IMR-90 (cell line): ENCODE measurements at places on chromosomes 12 and 14.

DNA sequence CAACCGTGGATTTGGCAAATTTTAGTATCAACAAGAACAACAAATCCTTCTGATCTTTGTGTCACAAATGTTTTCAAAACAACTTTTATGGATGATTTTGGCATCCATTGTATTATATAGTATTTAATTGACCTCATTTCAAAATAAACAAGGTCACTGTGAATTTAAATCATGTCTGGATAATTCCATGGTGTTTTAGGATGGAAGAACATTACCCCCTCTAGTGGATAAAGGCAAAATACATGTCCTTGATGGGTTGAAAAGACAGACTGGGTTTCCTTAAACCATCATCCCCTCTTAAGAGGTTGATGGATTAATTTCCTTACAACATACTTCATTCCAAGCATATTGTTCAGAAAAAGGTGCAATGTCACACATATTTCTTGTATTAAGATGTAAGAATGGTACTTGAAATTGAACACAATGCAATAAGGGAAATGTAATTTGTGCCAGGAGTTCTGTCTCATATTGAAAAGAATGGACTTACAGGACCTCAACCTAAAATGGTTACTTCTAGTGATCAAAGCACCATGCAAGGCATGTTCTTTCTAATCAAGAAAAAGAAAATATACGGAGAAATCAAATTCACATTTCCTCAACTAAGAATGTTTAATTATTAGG lies 352.0 kb downstream of the BCAT1 start:
- DNase-seq = peak; percentile 58

GRCh38 chr14:101972126-101972866 lies 7.9 kb downstream of the DYNC1H1 start:
- peak; percentile 100 for DNase-seq

- no peak for DNase-seq
Observed at GRCh38 chr14:52377940-52378339, 63.8 kb downstream of the PTGER2 start.

GRCh38 chr12:64154677-64155076 lies 67.4 kb downstream of the KICS2 start:
- no peak for DNase-seq

- no peak for DNase-seq
Observed at GRCh38 chr12:95614390-95614982, 63.2 kb upstream of the USP44 start.

GRCh38 chr12:130222519-130223218 lies 60.4 kb downstream of the FZD10 start:
- DNase-seq = no peak

- no peak for DNase-seq
Observed at GRCh38 chr12:65168681-65169319, 583 bp upstream of the LEMD3 start.

DNA sequence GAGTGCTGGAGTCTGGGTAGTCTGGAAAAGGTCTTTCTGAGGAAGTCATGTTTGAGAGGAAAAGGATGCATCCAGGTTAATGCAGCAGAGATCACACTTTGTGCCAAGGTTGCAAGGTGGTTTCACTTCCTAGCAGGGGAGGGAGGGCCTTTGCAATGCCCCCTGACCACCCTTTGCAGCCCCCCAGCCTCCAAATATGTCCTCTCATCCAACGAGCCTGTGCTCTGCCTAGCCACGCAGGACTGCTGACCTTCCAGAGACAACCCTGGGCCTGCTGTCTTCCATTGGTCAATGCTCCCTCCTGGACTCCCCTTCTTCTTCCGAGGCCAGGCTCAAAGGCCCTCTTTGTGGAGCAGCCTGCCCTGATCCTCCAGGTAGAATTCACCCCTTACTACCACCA lies 47.3 kb upstream of the TUNAR start:
- no peak for DNase-seq

GRCh38 chr12:61525331-61525730 lies 734.9 kb upstream of the USP15 start:
- DNase-seq = no peak

DNA sequence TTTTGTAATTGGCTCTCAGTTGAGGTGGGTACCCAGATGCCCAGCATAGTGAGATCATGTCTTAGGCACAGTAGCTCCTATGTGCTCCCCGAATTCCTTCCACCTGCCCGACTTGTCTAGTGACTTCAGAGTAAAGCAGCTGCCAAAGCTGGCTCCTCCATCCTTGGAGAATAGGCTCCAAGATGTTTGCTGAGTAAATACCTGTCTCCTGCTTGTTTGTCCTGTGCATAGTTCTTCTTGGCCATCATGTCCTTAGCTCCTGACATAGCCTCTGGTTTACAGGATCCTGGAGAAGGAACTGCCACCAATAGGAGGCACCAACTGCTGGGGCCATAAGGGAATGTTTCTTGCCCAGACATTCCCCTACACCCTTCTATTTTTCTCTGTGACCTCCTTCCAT lies 52.6 kb upstream of the CISTR start:
- DNase-seq = no peak

DNA sequence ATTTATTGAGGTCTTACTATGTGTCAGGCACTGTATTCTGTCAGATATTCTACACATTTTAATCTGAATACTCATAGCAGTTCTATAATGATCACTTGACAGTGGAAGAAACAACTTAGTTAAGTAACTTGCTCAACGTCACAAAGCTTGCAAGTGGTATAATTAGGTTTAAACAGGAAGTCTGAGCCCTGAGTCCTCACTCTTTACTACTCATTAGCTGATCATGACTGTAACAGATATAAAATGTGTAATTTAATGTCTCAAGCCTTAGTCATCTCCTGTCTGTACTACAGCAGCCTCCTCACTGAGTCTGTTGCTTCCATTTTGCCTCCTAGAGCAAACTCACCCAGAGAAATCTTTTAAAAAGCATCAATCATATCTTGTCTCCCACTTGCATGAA lies 38.9 kb downstream of the PPP4R4 start:
- DNase-seq = peak; percentile 34

DNA sequence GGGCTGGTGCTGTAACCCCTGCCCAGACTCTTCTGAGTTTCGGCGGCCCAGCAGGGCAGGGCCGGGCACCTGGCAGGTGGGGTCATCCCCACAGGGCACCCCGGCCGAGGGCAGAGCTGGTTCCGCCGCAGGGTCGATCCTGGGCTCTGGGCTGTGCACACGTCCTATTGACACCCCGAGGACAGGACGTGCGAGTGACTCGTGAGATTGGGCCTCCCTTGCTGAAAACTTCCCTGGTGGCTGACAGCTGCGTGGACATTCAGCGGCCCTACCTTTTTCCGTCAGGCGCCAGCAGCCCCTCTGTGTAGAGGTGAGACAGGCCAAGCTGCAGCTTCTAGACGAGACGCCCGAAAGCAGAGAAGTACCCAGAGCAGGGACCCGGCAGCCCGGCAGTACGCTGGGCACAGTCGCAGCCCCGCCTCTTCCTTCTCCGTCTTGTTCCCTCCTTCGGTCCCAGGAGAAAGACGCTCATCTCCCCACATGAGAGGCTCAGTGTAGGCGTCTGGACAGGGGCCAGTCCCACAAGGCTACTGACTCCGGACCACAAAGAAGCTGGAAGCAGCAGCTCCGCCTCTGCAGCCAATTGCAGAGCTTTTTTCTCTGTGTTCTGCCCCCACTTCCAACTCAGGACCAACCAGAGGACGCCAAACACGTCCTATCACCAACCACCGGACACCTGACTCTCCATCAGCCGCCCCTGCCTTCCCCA lies at the start of gene LRCOL1:
Gene LRCOL1, minus strand, starts transcription at position 532 of the 709 bp plus-strand sequence. CDS start 4,331 bp downstream, outside the sequence.
- peak; percentile 90 for DNase-seq

DNA sequence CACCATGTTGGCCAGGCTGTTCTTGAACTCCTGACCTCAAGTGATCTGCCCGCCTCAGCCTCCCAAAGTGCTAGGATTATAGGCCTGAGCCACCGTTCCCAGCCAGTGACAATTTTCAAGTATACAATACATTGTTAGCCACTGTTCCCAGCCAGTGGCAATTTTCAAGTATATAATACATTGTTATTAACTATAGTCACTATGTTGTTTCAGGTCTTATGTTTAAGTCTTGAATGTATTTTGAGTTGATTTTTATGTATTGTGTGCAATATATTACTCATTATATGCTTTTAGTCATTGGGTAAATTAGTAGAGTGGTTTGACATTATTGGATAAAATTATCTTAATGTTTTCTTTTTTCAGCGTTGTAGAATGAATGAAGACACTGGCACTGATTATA lies 13.0 kb upstream of the ZNF410 start:
- no peak for DNase-seq

DNA sequence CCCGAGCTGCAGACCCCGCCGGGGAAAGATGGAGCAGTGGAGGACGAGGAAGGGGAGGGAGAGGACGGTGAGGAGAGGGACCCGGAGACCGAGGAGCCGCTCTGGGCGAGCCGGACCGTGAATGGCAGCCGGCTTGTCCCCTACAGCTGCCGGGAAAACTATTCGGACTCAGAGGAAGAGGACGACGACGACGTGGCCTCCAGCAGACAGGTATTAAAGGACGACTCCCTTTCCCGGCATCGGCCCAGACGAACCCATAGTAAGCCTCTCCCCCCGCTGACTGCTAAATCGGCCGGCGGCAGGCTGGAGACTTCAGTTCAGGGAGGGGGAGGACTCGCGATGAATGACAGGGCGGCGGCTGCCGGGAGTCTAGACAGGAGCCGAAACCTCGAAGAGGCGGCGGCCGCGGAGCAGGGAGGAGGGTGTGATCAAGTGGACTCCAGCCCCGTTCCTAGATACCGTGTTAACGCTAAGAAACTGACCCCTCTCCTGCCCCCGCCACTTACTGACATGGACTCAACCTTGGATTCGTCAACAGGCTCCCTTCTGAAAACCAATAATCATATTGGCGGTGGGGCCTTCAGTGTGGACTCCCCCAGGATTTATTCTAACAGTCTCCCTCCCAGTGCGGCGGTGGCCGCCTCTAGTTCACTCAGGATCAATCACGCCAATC lies 962 bp downstream of the LEMD3 start:
- peak; percentile 38 for DNase-seq

DNA sequence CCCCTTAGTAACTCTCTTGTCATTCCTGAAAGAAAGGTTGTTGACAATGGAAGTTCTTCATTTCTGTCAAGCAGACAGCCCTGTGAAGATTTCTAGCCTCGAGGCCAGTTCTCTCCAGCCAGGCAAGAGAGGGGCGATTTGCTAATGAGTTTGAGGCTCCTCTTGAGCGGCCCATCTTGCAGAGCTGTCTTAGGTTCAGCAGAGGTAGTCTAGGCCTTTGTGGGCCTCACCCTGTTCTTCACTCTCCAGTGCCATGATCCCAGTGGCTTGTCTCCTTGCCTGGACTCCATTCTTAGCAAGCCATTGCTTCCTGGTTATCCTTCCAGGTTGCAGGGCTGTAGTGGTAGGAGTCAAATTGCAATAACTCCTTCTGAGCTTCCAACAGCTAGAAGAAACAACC lies 9.7 kb downstream of the TPH2 start:
- DNase-seq = no peak

- DNase-seq = peak; percentile 56
Observed at GRCh38 chr12:49232940-49233841, 31.7 kb upstream of the TUBA1C start.

GRCh38 chr14:105456736-105457617 lies 17.6 kb upstream of the CRIP2 start:
- no peak for DNase-seq

DNA sequence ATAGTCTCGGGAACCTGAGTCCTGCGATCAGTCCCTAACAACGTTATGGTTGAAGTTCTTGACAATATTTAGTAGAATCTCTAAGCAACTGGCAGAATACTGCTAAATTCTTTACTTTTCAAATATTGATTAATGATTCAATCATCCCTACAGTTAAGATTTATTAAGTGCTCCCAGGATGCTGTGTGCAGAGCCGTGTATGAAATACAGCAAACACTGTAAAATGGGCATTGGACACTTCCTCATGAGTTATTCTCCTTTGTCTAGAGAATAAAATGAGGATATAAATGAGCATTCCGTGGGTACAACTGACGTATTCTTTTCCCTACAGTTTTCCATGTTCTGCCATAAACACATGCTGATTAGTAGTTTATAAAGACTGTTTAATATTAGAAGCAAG lies 372.4 kb downstream of the TMTC2 start:
- no peak for DNase-seq

- DNase-seq = no peak
Observed at GRCh38 chr12:92210071-92210470, 64.4 kb upstream of the BTG1 start.

- DNase-seq = peak; percentile 91
Observed at GRCh38 chr12:95173392-95174251, 43.6 kb downstream of the FGD6 start.

- no peak for DNase-seq
Observed at GRCh38 chr12:25051171-25051570, 102.3 kb upstream of the BCAT1 start.

DNA sequence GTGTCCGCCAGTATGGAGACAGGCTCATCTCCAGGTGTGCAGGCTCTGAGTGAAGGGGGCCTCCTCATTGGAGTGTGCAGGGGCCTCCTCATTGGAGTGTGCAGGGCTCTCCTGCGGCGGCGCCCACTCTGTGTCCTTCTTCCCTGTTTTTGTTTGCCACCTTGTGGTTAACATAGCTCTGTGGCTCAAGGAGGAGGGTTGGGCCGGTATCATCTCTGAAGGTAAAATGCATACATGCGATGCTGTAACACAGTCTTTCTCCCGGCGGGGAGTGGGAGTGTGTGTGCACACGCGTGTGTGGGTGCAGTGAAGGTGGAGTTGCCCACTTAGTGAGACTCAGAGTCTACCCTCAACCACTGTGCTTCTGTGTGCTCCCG lies 429.4 kb downstream of the ZFP36L1 start:
- no peak for DNase-seq

GRCh38 chr12:84738481-84738972 lies 174.1 kb downstream of the SLC6A15 start:
- peak; percentile 43 for DNase-seq

DNA sequence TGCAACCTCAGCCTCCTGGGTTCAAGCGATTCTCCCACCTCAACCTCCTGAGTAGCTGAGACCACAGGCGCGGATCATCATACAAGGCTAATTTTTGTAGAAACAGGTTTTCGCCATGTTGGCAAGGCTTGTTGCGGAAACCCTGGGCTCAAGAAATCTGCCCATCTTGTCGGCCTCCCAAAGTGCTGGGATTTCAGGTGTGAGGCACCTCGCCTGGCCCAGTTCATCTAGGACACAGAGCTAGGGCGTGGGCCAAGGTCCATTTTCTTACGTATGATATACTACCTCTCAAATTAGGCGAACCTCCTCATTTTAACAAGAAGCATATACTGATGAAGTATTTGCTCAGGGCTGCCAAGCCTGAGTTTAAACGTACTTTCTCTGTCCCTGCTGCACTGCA lies 2.1 kb downstream of the RPS29 start:
- no peak for DNase-seq
